Stimulated activated CD4-positive, alpha-beta T cell treated with anti-CD3 and anti-CD28 coated beads, Interleukin-15, amount 100 ng/mL, for 1 hour (primary cell): ENCODE measurements at places on chromosomes 11 and 22.

DNA sequence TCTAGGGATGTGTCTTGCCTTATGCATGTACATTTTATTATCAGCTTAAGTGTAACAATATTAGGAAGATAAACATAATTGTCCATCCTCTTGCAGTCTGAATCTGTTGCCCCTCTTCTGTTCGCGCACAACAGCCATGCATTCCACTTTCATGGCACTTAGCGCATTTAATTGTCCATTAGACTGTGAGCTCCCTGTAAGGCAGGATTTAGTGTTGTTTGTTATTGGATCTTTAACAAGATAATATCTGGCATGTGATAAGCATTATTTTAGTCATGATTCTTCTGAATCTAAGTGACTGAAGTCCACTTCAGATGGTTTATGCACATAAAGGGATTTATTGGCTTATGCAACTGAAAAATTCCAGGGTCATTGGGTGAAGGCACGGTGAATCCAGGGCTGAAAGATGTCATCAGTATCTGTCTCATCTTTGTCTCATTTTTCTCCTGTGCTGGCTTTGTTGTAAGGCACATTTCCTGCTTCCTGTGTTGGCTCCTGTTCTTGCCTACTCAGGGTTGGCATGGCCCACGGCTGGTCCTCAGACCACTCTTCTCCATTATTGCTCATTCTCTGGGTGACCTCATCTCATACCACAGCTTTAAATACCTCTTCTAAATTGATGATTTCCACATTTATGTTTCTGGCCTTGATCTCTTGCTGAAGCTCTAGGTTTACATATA, 37.6 kb downstream of the ATXN10 start:
- no peak for DNase-seq

GRCh38 chr22:49214976-49215375, 612.7 kb downstream of the BRD1 start:
- DNase-seq, result no peak

GRCh38 chr11:46445920-46446771, 54.6 kb upstream of the CHRM4 start:
- no peak for DNase-seq

DNA sequence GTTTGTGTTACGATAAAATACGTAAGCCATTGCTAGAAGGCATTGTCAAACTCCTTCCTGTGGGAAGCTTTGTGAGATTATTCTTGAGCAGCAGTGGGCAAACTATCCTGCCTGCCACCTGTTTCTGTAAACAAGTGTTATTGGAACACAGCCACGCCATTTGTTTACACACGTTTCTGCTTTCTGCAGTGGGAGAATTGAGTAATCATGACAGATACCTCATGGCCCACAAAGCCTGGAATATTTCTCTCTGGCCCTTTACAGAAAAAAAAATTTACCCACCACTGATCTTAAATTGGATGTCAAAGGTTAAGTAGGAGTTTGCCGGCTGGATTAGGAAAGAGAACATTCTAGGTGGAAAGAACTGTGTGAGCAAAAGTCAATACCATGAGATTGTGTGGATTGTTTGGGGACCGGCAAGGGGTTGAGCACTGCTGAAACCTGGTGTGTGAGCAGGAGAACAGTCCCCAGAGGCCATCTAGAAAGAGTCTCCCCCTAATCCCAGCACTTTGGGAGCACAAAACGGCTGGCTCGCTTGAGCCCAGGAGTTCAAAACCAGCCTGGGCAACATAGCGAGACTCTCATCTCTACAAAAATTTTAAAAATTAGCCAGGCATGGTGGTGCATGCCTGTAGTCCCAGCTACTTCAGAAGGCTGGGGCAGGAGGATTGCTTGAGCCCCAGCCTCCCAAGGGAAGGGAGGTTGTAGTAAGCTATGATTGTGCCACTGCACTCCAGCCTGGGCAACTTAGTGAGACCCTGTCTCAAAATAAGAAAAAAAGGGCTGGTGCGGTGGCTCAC, 6.0 kb upstream of the PLA2G6 start:
- no peak for DNase-seq

- no peak for DNase-seq
These were observed 185.4 kb upstream of the E2F8 start for GRCh38 chr11:19426011-19426755.

DNA sequence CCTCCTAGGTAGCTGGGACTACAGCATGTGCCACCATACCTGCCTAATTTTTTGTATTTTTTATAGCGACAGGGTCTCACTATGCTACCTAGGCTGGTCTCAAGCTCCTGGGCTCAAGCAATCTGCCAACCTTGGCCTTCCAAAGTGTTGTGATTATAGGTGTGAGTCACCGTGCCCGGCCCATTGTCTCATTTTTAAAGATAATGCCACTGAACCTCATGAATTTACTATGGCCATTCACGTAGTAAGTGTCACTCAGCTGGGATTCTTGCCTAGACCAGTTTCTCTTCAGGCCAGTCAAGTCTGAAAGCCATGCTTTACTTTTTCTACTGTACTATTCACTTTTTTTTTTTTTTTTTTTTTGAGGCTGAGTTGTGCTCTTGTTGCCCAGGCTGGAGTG, 22.4 kb downstream of the DEPDC5 start:
- no peak for DNase-seq

- DNase-seq, result no peak
These were observed 38.4 kb upstream of the HORMAD2 start for GRCh38 chr22:30041881-30042280.
